ENCODE measurements at places on chromosomes 1 and 21.
A peak's percentile ranks its signal among the peaks of the same experiment; 100 is the strongest.

GRCh38 chr21:25494804-25495203 is 112.5 kb downstream of the MRPL39 start:
- DNase-seq = no peak

DNA sequence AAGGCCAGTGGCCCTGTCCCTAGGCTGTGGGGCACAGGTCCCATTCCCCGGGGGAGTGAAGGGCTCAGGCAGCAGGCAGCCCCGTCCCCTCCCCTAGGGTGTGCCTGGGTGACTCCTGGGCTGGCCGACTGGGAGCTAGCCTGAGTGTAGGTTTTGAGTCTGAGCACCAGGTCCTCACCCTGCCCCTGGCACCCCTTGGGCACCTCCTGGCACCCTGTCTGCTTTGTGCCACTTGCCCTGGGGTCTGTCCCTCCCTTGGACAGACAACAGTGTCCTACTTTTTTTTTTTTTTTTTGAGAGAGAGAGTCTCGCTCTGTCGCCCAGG is 24.2 kb downstream of the RRP1 start:
- DNase-seq = no peak

- DNase-seq = no peak
These were observed 122.8 kb upstream of the IPO9 start for GRCh38 chr1:201706109-201706508.

DNA sequence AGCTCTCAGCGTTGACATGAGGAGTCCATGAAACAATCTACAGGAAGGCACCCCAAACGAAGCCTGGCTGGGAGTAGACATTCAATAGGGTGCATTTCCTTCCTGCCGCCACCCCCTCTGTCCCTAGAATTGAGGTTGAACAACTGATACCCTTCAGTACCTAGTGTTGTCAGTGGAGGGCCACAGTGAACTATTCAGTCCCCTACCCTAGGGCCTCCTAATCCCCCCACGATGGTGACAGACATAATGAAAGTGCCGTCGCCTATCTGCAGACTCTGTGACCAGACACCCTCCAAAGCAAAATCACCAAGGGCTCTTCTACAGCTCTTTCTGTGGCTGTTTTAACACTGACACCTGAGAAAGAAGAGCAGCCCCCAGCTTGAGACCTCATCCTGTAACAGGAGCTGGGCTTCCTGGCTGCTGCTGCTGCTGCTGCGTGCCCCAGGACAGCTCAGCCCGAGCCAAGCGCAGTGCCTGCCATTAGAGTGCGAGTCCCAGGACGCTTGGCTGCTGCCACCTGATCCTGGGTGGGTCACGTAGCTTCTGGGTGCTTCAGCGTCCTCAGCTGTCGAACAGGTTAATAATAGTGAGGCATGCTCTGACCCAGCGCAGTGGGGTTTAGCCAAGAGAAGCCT is 183.0 kb downstream of the ZBTB18 start:
- DNase-seq = peak; percentile 41

DNA sequence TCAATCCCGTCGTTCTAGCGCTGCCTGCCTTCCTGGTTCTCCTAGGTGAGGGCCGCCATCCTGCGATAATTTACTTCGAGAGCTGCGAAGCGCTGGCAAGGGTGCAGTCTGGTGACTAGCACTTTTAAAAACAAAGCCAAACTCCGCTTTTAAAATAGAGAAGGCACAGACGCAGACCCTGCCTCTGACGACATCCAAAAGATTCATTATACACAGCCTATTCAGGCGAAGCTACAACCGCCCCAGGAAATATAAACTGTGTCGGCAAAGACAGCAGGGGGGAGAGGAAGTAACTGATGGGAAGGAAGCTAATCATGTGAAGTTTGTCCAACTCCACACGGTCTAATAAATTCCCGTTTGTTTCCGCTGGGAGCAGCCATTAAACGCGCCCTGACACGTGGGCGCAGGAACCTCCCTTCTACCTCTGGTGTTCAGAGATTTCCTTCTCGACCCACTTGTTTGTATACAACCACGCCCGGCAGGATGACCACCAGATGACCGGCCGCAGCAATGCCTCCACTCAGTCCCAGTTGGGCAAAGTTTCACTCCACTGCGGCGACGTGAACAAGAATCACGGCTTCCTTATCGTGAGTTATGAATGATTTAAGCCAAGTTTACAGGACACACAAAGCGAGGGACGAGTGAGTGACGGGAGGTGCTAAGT is 1.3 kb downstream of the GNG12 start:
- peak; percentile 40 for DNase-seq

DNA sequence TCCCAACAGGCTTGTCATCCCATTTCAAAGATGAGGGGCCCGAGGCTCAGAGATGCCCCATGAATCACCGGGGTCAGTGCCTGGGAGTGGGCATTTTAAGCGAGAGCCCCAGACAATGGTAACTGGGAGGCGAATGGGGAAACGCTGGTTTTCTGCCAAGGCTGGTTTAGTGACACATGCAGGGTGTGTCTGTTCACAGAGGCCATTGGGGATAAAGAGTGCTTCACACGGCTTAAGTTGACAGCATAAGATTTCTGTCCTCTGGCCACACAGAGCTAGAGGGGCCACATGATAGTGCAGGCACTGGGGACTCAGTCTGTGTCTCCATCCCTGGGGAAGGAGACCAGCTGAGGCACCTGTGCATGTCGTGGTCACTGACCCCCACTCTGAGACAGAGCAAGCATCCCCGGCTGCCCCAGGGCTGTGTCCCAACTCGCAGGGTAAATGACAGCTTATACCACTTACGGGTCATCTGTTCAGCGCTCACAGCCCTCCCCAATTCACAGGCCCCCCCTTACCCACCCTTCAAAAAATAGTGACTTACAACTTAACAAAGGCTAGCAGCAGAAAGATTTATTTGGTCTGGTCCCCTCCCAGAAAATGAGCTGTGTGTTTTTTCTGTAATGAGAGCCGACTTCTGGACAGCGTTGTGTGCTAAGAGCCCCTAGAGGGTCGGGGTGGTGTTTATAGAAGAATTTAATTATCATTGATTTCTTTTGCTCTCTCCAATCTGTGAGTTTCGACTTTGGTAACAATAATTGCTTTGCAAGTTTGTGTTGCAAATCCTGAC is 34.9 kb upstream of the ARHGEF16 start:
- no peak for DNase-seq

GRCh38 chr1:112723511-112723839 is 8.3 kb upstream of the PPM1J start:
- no peak for DNase-seq

- DNase-seq = no peak
These were observed 18.7 kb upstream of the PEX10 start for GRCh38 chr1:2431103-2431502.

DNA sequence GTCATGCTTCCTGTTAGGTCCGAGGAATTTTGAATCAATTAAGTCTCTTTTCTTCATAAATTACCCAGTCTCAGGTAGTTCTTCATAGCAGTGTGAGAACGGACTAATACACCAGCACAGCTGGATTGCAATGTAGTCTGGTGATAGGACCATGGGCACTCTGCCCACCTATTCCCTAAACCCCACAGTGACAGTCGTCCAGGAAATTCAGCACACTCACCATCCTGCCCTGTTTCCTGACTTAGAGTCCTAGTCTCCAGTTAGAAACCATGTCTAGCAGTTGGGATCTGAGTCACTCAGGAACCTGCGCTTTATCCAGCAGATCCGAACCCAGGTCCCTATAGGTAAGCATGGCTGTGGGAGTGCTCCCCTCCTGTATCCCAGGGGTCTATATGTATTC is 149.3 kb upstream of the TNR start:
- no peak for DNase-seq

Measured in KBM-7 (cell line).